ENCODE measurements at places on chromosomes 4 and X.

DNA sequence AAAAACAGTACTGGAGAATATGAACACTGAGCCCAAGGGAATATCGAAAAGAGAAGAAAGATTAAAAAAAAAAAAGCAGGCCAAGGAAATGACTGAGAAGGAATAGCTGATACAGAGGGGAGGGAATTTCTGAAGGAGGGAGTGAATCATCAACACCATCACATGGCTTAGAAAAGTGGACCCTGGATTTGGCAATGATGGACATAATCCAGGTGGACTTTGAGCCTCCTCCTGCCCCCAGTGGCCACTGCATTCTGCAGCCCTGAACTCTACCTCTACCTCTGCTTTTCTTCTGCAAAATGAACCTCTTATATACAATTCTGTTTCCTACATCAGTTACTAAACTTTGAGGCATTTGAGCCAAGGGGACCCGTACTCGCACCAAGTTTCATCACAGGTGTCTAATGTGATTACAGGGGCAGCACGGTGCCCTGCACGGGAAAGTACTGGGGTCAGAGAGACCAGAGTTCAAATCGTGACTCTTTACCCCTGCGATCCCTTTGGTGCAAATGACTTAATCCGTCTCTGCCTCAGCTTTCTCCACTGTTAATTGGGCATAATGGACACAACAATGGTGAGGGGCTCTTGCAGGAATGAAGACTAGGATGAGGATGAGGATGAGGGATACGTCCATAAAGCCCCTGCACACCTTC is 1.1 kb downstream of the OCIAD2 start:
- peak overlapping the region; percentile 84 for H3K27ac ChIP-seq
- H3K4me1 ChIP-seq: peaks cover 43% of the 10 kb centered on the region
- H3K27me3 ChIP-seq: no peaks in the 10 kb centered on the region
- peaks cover 6% of the 10 kb centered on the region for H3K36me3 ChIP-seq
- DNase-seq: peak; percentile 70

- no peak overlapping the region for H3K27ac ChIP-seq
- H3K27me3 ChIP-seq: no peaks in the 10 kb centered on the region
- no peaks in the 10 kb centered on the region for H3K4me1 ChIP-seq
- no peak for DNase-seq
- H3K36me3 ChIP-seq: no peaks in the 10 kb centered on the region
Measured at GRCh38 chr4:100644150-100644549, 126.3 kb upstream of the EMCN start.

DNA sequence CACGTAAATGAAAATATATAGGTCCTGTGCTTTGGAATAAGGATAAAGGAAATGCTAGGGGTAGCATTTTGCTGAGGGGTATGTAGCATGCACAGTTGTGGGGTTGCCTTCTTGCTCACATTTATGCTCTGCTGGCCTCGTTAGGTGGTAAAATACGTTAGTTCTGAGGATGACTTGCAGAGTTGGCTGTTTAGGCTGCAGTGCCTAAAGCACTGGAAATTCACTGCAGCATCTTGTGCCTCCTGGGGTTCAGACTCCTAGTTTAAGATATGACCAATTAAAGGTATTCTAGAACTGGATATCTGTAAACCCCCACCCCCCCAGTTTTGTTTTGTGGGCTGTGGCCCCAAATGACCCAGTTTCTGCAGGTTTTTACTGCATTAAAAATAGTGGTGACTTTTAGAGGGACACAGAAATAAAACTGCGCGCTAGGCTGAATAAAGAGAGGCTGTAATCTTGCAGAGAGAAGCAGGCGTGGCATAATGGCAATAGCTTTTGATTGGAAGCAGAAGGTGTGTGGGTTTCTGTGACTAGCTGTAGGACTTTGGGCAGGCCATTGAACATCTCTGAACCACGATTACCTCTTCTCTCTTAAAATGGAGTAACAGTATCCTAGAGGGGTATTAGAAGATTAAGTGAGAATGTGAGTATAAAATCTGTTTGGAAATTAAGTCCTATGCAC is 79.3 kb downstream of the REPS2 start:
- no peaks in the 10 kb centered on the region for H3K27me3 ChIP-seq
- no peak overlapping the region for H3K27ac ChIP-seq
- no peak overlapping the region for H3K4me3 ChIP-seq
- no peak for DNase-seq
- no peaks in the 10 kb centered on the region for H3K4me1 ChIP-seq
- H3K36me3 ChIP-seq: no peaks in the 10 kb centered on the region

DNA sequence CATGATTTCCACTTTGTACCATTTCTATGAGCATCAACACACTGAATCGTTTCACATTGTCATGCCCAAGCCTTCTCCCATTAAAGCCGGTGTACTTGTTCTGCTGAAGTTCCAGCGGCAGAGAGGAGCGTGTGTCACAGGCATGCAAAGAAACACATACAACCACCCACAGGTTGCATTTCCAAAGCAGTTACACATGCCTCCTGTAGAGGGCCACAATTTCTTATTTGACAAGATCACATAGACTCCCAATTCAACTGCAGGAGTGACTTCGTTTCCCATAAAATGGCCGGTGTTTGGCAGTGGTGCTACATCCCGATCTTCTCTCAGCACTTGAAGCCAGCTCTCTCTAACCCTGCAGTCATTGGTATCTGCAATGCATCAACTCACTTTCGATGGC is 992.6 kb downstream of the NLGN4X start:
- no peaks in the 10 kb centered on the region for H3K4me1 ChIP-seq
- no peak overlapping the region for H3K27ac ChIP-seq
- H3K27me3 ChIP-seq: no peaks in the 10 kb centered on the region
- H3K36me3 ChIP-seq: no peaks in the 10 kb centered on the region
- H3K4me3 ChIP-seq: no peak overlapping the region

DNA sequence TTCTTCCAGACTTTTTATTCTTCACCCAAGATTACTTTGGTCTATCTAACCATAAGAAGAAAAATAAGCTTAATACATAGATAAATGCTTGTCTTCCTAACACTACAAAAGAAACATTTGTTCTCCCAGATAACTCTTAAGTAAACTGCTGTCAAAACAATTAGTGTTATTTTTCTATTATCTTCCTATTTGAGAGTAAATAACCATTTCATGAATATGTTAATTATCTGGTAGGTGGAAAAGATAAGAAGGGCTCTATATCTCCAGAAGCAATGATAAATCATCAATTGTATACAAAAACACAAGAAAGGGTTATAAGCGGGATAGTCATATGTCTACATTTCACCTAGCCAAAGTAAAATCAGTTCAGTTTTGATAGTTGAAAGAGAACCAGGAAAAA is 180.4 kb downstream of the ZIC3 start:
- no peak overlapping the region for H3K4me3 ChIP-seq
- no peaks in the 10 kb centered on the region for H3K27me3 ChIP-seq
- H3K4me1 ChIP-seq: no peaks in the 10 kb centered on the region
- H3K27ac ChIP-seq: no peak overlapping the region
- no peaks in the 10 kb centered on the region for H3K36me3 ChIP-seq

GRCh38 chr4:48403779-48404178 is 62.5 kb downstream of the SLAIN2 start:
- no peak overlapping the region for H3K27ac ChIP-seq
- DNase-seq: no peak
- H3K36me3 ChIP-seq: peaks cover 4% of the 10 kb centered on the region
- no peak overlapping the region for H3K4me3 ChIP-seq

- H3K27me3 ChIP-seq: no peaks in the 10 kb centered on the region
- DNase-seq: no peak
- no peak overlapping the region for H3K4me3 ChIP-seq
- no peaks in the 10 kb centered on the region for H3K36me3 ChIP-seq
- H3K4me1 ChIP-seq: no peaks in the 10 kb centered on the region
Measured at GRCh38 chrX:152813206-152813605, 17.4 kb downstream of the CETN2 start.

- peaks cover 4% of the 10 kb centered on the region for H3K4me1 ChIP-seq
- DNase-seq: peak; percentile 50
- peak overlapping the region; percentile 44 for H3K27ac ChIP-seq
- no peaks in the 10 kb centered on the region for H3K36me3 ChIP-seq
Measured at GRCh38 chr4:151922306-151922705, 161.5 kb upstream of the GATB start.

DNA sequence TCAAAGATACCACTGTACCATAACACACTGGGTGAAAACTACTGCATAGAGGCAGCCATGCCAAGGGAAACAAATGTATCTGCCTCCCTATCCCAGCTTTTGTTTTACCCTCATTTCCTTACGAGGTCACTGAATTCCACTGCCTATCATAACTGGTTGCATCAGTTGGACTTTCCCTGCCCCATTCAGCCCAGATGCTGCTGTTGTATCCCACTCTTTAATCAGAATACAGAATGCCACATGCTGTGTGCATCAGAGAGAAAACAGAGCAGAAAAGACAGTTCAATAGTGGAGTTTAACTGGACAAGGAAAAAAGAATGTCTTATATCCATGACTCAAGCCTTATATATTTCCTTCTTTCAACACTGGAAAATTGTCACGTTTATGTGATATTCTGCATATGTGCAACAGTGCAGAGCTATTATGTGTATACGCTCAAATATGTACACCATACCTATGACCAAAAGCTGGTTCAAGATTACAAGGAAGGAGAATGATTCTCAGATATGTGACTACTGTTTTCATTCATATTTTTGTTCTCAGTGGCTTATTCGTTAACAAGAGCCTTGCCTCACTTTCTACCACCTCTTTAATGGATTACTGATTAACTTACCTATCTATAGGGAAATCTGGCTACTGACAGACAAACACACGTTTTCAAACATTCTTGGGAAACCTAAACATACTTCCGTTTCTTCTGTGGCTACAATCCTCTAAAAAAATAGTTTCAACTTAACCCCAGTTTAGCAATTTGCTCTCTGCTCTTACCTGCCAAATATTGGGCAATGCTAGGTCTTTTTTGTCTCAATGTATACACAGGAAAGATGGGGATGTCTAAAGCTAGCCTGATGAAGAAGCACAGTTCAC is 378.9 kb downstream of the SMARCA1 start:
- no peak overlapping the region for H3K4me3 ChIP-seq
- no peaks in the 10 kb centered on the region for H3K27me3 ChIP-seq
- H3K36me3 ChIP-seq: no peaks in the 10 kb centered on the region
- peak; percentile 12 for DNase-seq
- no peak overlapping the region for H3K27ac ChIP-seq
- no peaks in the 10 kb centered on the region for H3K4me1 ChIP-seq

- no peaks in the 10 kb centered on the region for H3K4me1 ChIP-seq
- H3K27me3 ChIP-seq: no peaks in the 10 kb centered on the region
- no peak overlapping the region for H3K4me3 ChIP-seq
- no peak for DNase-seq
- no peak overlapping the region for H3K27ac ChIP-seq
- H3K36me3 ChIP-seq: no peaks in the 10 kb centered on the region
Measured at GRCh38 chrX:79630033-79631009, 263.2 kb upstream of the ITM2A start.

GRCh38 chrX:37651921-37652452 is 33.6 kb upstream of the XK start:
- H3K36me3 ChIP-seq: no peaks in the 10 kb centered on the region
- no peak for DNase-seq
- no peaks in the 10 kb centered on the region for H3K4me1 ChIP-seq
- H3K27me3 ChIP-seq: no peaks in the 10 kb centered on the region
- H3K27ac ChIP-seq: no peak overlapping the region

Measured in astrocyte (in vitro differentiated cells and primary cell).